Activated T-helper 1 cell treated with anti-CD3 and anti-CD28 coated beads, Interleukin-12 subunit alpha, Interleukin-12 subunit beta, Interleukin-2, Interleukin-4 antibody, amounts not matched to agents 30 ng/mL and 10 ng/mL and 1 ng/mL, durations not matched to agents 14 hours and 24 hours and 36 hours (primary cell): ENCODE measurements at places on chromosomes 4 and X. TPM values are rescaled to one million over a fixed set of nuclear protein-coding genes. Genes with fewer than 3 reads are reported as not detected.

Gene ACSL1
- 56.7 and 61.8 TPM in 2 replicates for total RNA-seq

Gene S100P
- 1.7 and 1.9 TPM in 2 replicates for total RNA-seq

Gene UGT2A3
- total RNA-seq: not detected in 2 replicates

Gene XPNPEP2
- total RNA-seq: 0.16 and 0.24 TPM in 2 replicates

Gene NUP62CL
- total RNA-seq: 0.54 and 1.1 TPM in 2 replicates

Gene IBSP
- not detected in 2 replicates for total RNA-seq

Gene SEC31A
- total RNA-seq: 118 and 123 TPM in 2 replicates

Gene NEIL3
- 12.9 and 13.6 TPM in 2 replicates for total RNA-seq

Gene CT83
- total RNA-seq: not detected in 2 replicates

Gene LEF1
- 133 and 139 TPM in 2 replicates for total RNA-seq

Gene SAGE1
- not detected in 2 replicates for total RNA-seq

Gene FAM193A
- total RNA-seq: 30.4 and 32.2 TPM in 2 replicates

Gene INTS12
- 18.7 and 22.4 TPM in 2 replicates for total RNA-seq

Gene LAS1L
- 62.5 and 65.1 TPM in 2 replicates for total RNA-seq

Gene TRIML1
- total RNA-seq: not detected in 2 replicates

Gene CFAP99
- total RNA-seq: not detected in 2 replicates

Gene MAGEA2
- not detected in 2 replicates for total RNA-seq

Gene SSX2
- not detected in 2 replicates for total RNA-seq

Gene GAGE2A
- total RNA-seq: not detected in 2 replicates

Gene FDCSP
- not detected in 2 replicates for total RNA-seq

Gene COL4A6
- total RNA-seq: not detected in 2 replicates

Gene LUZP4
- total RNA-seq: not detected in 2 replicates

Gene VEGFD
- total RNA-seq: not detected in 2 replicates

Gene ADH1C
- not detected in 2 replicates for total RNA-seq

Gene FATE1
- not detected in 2 replicates for total RNA-seq

Gene PAGE2
- total RNA-seq: not detected in 2 replicates

Gene MAGEB10
- total RNA-seq: not detected in 2 replicates

Gene NUDT10
- total RNA-seq: 0.20 and 0.57 TPM in 2 replicates

Gene CLCN4
- total RNA-seq: not detected in 2 replicates

Gene PDGFRA
- 0.24 and 0.47 TPM in 2 replicates for total RNA-seq

Gene SHOX
- not detected in 2 replicates for total RNA-seq

Gene GAGE12F
- not detected in 2 replicates for total RNA-seq

Gene CHM
- 15.6 and 15.7 TPM in 2 replicates for total RNA-seq

Gene GSX2
- not detected in 2 replicates for total RNA-seq
